ENCODE measurements at places on chromosomes 3 and 15.
A peak's percentile ranks its signal among the peaks of the same experiment; 100 is the strongest.

DNA sequence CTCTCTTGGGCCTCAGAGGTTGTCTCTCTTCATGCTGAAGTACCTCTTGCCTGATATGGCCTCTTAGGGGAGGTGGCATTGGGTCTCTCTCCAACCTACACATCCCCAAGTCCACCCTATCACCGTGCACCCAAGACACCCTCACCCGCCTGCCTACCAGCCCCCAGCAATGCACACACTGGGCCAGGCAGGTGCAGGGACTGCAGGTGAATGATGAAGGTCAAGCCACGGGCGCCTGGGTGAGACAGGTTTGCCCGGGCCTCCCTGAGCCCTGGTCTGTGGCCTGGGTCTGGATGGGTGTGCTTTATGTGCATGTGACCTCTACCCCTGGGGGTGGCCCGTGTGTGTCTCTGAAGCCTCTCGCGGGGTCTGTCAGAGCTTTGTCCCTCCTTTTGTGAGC lies 68.3 kb downstream of the WNT7A start:
- DNase-seq: no peak

DNA sequence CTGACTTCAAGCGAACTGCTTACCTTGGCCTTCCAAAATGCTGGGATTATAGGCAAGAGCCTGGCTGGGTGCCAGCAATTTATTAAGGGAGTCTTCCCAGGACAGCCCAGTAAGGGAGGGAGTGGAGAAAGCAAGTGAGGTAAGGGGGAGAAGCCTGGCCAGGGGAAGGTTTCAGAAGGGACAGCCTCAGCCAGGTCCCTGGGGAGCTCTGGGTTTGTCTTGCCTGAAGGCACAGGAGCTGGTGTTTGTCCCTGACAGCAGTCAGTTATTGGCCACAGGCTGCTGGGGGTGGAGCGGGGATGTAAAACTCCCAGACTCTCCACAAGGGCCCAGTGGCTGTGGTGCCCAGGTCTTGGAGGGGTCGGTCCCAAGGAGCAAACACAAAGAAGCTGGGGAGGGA lies 33.0 kb upstream of the CDCP1 start:
- DNase-seq: no peak

GRCh38 chr3:14397531-14397930 lies 4.9 kb upstream of the SLC6A6 start:
- no peak for DNase-seq

GRCh38 chr15:65082303-65082953 lies 5.9 kb downstream of the KBTBD13 start:
- no peak for DNase-seq

- DNase-seq: no peak
These were observed 14.8 kb upstream of the BUB1B start for GRCh38 chr15:40146037-40146436.

DNA sequence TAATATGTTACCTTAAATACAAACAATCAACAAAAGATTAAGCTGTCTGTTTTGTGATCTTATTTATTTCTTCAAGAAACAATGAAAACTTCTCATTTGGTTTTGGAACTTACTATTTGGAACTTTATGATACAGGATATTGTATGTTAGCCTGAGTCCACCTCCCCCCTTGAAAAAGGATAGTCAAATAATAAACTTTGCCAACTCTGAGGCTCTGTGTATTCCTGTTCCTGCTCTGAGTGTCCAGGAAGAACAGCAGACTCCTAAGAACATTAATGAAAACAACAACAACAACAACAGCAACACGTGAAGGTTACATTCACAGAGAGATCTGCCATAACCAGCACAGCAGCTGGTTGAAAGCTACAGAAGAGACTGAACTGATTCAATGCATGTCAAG lies 108.1 kb upstream of the AADACL2 start:
- DNase-seq: no peak

DNA sequence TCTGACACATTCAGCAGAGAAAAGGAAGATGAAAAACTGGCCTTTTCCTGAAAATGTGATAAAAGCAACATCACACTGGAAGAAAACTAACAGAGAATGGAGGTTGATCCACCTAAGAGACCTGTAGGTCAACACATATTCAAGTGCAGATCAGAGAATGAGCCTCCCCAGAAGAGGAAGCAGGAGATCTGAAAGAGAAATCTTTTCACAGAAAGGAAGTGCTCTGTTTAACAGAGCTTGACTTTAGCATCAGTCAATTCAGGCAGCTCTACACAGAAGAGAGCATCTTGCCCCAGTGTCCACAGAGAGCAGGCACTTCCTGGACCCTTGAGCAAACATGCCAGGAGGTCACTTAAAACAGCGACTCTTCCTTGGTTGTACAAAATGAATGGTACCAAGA lies 655.4 kb upstream of the GBE1 start:
- DNase-seq: no peak

DNA sequence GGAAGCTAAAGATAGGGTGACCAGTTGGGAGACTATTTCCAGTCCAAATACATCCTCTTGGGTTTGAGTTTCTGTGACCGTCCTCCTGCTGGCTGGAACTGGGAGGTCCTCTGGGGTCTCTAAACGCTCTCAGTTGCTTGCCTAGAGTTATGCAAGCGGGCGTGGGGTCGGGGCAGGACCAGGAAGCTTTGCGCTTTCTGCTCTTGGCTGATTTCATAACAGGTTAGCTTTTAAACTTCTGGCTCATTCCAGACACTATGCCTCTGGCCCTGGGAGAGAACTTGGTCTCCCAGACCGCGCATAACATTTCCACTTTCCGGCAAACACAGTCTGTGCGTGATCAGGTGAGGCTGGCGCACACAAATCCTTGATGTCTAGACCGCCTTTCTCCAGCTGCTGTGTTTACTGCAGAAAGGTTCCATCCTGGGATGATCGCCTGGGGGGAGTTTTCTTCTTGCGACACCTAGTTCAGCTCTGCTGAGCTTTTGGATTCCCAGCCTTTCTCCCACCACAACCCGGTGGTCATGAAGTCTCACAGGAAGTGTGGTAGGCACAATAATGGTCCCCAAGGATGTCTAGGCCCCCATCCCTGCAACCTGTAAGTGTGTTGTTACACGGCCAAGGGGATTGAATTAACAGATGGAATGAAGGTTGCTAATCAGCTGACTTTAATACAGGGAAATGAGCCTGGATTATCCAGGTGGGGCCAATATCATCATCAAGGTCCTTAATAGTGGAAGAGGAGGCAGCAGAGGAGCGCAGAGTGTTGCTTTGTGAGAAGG lies 23.6 kb upstream of the CGNL1 start:
- no peak for DNase-seq

DNA sequence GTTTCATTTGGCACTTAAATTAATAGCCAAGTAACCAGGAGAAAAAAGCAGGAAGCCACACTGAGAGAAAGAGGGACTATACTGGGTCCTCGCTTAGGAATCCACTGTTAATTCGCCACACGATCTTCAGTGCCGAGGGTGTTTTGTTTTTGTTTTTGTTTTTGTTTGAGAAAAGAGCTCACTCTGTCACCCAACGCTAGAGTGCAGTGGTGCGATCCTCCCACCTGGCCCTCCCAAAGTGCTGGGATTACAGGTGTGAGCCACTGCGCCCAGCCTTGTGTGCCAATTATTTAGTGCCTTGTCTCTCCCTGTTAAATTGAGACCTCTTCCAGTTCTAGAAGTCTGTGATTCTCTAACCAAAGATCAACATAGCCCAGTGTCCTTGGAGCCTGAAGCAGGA lies 53.8 kb upstream of the TPM1 start:
- DNase-seq: no peak

GRCh38 chr3:111998636-111999483 lies at the start of gene TAGLN3:
TAGLN3 (plus strand) TSS chr3:111998922; CDS start chr3:111999423, 501 bp downstream.
- DNase-seq: no peak

- DNase-seq: peak; percentile 33
These were observed 25.2 kb downstream of the GOLGA6D start for GRCh38 chr15:75307778-75308390.
